ENCODE measurements at places on chromosomes 6 and 20. TPM values are rescaled to one million over a fixed set of nuclear protein-coding genes. Genes with fewer than 3 reads are reported as not detected.

The CCND3 gene
- 99.4 TPM for total RNA-seq

The GTPBP2 gene
- 68.1 TPM for total RNA-seq

The THBS2 gene
- total RNA-seq, result 2.6 TPM

The PAK5 gene
- not detected for total RNA-seq

The PRKN gene
- total RNA-seq, result 0.93 TPM

The EIF6 gene
- 200 TPM for total RNA-seq

The SRC gene
- total RNA-seq, result 20.6 TPM

The CRIP3 gene
- not detected for total RNA-seq

The SLC52A3 gene
- not detected for total RNA-seq

The FRMD1 gene
- total RNA-seq, result not detected

The L3MBTL1 gene
- 1.9 TPM for total RNA-seq

The HLA-DRB5 gene
- total RNA-seq, result not detected

The NKAIN2 gene
- total RNA-seq, result 0.06 TPM

The LAMP5 gene
- total RNA-seq, result not detected

The BCAS1 gene
- total RNA-seq, result not detected

The GGTLC1 gene
- not detected for total RNA-seq

The HTR1E gene
- total RNA-seq, result not detected

The NNAT gene
- total RNA-seq, result 13.8 TPM

The HCRTR2 gene
- total RNA-seq, result not detected

The ULBP3 gene
- 11.0 TPM for total RNA-seq

The GSTA2 gene
- total RNA-seq, result not detected

The BMP5 gene
- not detected for total RNA-seq
